Osteoblast (primary cell): ENCODE measurements at places on chromosomes 11 and 22. TPM values are rescaled to one million over a fixed set of nuclear protein-coding genes. Genes with fewer than 3 reads are reported as not detected.

GRCh38 chr11:64865286-64866172, 12.9 kb downstream of the EHD1 start:
- no peaks in the 10 kb centered on the region for H3K27me3 ChIP-seq
- H3K4me3 ChIP-seq = peak overlapping the region; percentile 36
- DNase-seq = no peak
- H3K4me1 ChIP-seq = peaks cover 68% of the 10 kb centered on the region

- no peaks in the 10 kb centered on the region for H3K36me3 ChIP-seq
- no peak overlapping the region for H3K27ac ChIP-seq
- peaks cover 19% of the 10 kb centered on the region for H3K4me1 ChIP-seq
- no peak for DNase-seq
- no peak overlapping the region for H3K4me3 ChIP-seq
Observed at GRCh38 chr11:100561323-100561722, 125.8 kb upstream of the ARHGAP42 start.

SCN3B gene
- under 0.01 TPM in 2 replicates for total RNA-seq

DNA sequence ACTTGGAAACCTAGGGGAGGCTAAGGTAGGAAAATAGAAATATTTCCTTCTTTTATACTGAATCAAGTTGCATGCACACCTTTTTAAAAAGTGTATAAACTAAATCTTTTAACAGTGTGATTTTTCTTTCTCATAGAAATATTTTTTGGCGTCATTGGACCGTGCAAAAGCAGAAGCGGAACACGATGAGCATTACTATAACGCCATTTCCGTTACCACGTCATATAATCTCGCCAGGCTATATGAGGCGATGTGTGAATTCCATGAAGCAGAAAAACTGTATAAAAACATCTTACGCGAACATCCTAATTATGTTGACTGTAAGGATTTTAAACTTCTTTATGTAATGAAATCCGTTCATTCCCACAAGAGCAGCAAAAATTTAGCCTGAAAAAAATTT, 13.4 kb downstream of the CTR9 start:
- H3K27me3 ChIP-seq = no peaks in the 10 kb centered on the region
- H3K4me3 ChIP-seq = no peak overlapping the region
- DNase-seq = no peak
- H3K36me3 ChIP-seq = peaks cover 67% of the 10 kb centered on the region

DNA sequence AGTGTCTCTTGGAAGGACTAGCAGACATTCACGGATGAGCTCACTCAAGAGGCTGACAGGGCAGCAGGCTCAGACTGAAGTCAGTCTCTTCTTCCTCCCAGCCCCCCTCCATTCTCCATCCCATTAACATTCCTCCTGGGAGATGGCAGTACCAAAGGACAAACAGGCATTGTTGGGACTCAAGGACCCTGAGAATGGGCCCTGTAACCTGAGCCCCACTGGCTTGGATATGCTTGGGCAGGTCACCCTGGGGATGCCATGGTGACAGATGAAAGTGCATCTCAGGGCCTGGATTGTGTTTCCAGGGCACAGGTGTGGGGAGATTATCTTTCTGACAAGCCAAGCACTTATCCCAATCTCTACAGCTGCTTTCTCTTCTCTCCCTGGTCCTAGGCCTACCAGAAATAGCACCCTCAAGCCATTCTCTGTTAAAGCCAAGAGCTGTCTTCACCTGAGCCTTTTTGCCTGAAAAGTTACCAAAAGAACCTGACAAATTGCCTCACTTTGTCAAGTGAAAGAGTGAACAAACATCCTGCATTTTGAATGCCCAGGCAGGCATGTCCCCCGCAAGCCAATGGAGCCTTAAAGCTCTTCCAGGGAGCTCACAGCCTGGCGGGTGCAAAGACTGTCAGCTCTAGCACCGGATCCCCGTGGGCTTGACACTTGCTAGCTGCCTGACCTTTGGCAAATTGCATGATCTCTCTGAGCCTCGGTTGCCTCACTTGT, 366.0 kb upstream of the NARS2 start:
- no peaks in the 10 kb centered on the region for H3K36me3 ChIP-seq
- H3K27me3 ChIP-seq = no peaks in the 10 kb centered on the region
- H3K27ac ChIP-seq = no peak overlapping the region
- no peak for DNase-seq

GRCh38 chr11:130528298-130529261, 80.1 kb downstream of the ADAMTS15 start:
- peaks cover 13% of the 10 kb centered on the region for H3K4me1 ChIP-seq
- H3K36me3 ChIP-seq = no peaks in the 10 kb centered on the region

GRCh38 chr11:127130321-127130720, 129.8 kb upstream of the KIRREL3 start:
- no peak for DNase-seq
- no peak overlapping the region for H3K4me3 ChIP-seq
- H3K4me1 ChIP-seq = no peaks in the 10 kb centered on the region
- H3K27ac ChIP-seq = no peak overlapping the region

GRCh38 chr22:27523711-27524110, 277.8 kb downstream of the MN1 start:
- H3K4me3 ChIP-seq = no peak overlapping the region
- no peak overlapping the region for H3K27ac ChIP-seq
- no peaks in the 10 kb centered on the region for H3K4me1 ChIP-seq
- H3K27me3 ChIP-seq = peaks cover 22% of the 10 kb centered on the region
- no peaks in the 10 kb centered on the region for H3K36me3 ChIP-seq

HIPK3 gene
- total RNA-seq = 188 and 195 TPM in 2 replicates

- no peak overlapping the region for H3K27ac ChIP-seq
- H3K4me3 ChIP-seq = no peak overlapping the region
- peaks cover 13% of the 10 kb centered on the region for H3K36me3 ChIP-seq
- no peak for DNase-seq
- no peaks in the 10 kb centered on the region for H3K4me1 ChIP-seq
Observed at GRCh38 chr11:256952-257737, 20.4 kb downstream of the PSMD13 start.

- H3K4me1 ChIP-seq = peaks cover 9% of the 10 kb centered on the region
- H3K36me3 ChIP-seq = no peaks in the 10 kb centered on the region
- H3K4me3 ChIP-seq = no peak overlapping the region
- H3K27ac ChIP-seq = no peak overlapping the region
- no peaks in the 10 kb centered on the region for H3K27me3 ChIP-seq
Observed at GRCh38 chr11:75945947-75946346, 130.9 kb downstream of the UVRAG start.

GRCh38 chr11:114233755-114234154, 62.4 kb upstream of the NNMT start:
- no peak overlapping the region for H3K4me3 ChIP-seq
- no peaks in the 10 kb centered on the region for H3K4me1 ChIP-seq
- H3K27ac ChIP-seq = no peak overlapping the region
- DNase-seq = no peak
- H3K27me3 ChIP-seq = peaks cover 2% of the 10 kb centered on the region

SLC17A6 gene
- total RNA-seq = not detected in 2 replicates

- H3K4me3 ChIP-seq = peak overlapping the region; percentile 84
- DNase-seq = peak; percentile 92
- H3K36me3 ChIP-seq = peaks cover 16% of the 10 kb centered on the region
- no peaks in the 10 kb centered on the region for H3K27me3 ChIP-seq
- no peak overlapping the region for H3K27ac ChIP-seq
Observed at GRCh38 chr22:20957102-20957682, 9.9 kb upstream of the AIFM3 start.

- no peaks in the 10 kb centered on the region for H3K4me1 ChIP-seq
- no peaks in the 10 kb centered on the region for H3K36me3 ChIP-seq
- DNase-seq = peak; percentile 90
- H3K27me3 ChIP-seq = peaks cover 25% of the 10 kb centered on the region
- no peak within 1 kb of the TSS for H3K27ac ChIP-seq
Observed at GRCh38 chr11:2444821-2445745, at the start of gene KCNQ1. Gene KCNQ1, plus strand, starts transcription at chr11:2445008. Its CDS starts 91 bp downstream, at chr11:2445099.

DNA sequence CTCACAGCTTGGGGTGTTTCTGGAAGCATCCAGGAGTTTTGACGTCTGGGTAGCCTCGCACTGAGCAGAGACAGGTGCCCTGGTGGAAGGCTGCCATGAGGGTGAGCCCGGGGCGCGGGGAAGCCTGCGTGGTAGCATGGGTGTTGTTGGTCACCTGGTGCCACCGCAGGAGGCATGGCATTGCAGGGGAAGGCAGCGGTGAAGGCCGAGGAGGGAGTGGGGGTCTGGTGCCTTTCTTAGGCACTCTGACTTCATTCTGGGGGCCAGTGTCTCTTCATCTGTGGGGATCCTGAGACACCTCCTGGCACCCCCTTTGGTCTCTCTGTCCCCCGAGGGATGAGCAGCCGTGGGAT, 271.2 kb downstream of the TBC1D22A start:
- no peak overlapping the region for H3K4me3 ChIP-seq
- peak; percentile 27 for DNase-seq
- H3K27me3 ChIP-seq = no peaks in the 10 kb centered on the region
- H3K36me3 ChIP-seq = no peaks in the 10 kb centered on the region
- no peak overlapping the region for H3K27ac ChIP-seq
- H3K4me1 ChIP-seq = peaks cover 6% of the 10 kb centered on the region

SMIM35 gene
- not detected in 2 replicates for total RNA-seq

- no peaks in the 10 kb centered on the region for H3K27me3 ChIP-seq
- H3K4me3 ChIP-seq = no peak overlapping the region
- peak; percentile 90 for DNase-seq
Observed at GRCh38 chr11:71080239-71081097, 171.9 kb downstream of the SHANK2 start.

- no peak overlapping the region for H3K4me3 ChIP-seq
- no peaks in the 10 kb centered on the region for H3K27me3 ChIP-seq
- peak overlapping the region; percentile 75 for H3K27ac ChIP-seq
Observed at GRCh38 chr22:32752326-32752725, 49.2 kb upstream of the TIMP3 start.

MPST gene
- total RNA-seq = 82.5 and 91.6 TPM in 2 replicates

DNA sequence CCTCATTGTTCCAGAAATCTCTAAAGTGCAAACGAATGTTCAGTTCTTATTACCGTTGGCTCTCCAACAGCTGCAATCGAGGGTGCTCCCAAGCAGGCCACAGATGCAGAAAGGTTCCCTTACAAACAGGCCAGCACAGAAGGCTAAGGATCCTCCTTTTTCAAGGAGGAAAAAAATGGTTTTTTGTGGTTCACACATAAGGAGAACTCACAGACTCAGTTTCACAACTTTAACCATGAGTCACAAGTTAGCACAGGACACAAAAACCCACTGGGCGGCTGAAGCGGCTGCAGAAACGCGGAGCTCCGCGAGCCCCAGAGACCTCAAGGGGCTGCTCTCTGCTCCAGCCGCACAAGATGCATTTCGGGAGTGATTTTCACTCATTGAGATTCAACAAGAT, 98.2 kb upstream of the PRR5 start:
- no peaks in the 10 kb centered on the region for H3K36me3 ChIP-seq
- no peak overlapping the region for H3K27ac ChIP-seq
- no peak overlapping the region for H3K4me3 ChIP-seq
- no peak for DNase-seq

MPEG1 gene
- total RNA-seq = under 0.01 and 0.36 TPM in 2 replicates

DNA sequence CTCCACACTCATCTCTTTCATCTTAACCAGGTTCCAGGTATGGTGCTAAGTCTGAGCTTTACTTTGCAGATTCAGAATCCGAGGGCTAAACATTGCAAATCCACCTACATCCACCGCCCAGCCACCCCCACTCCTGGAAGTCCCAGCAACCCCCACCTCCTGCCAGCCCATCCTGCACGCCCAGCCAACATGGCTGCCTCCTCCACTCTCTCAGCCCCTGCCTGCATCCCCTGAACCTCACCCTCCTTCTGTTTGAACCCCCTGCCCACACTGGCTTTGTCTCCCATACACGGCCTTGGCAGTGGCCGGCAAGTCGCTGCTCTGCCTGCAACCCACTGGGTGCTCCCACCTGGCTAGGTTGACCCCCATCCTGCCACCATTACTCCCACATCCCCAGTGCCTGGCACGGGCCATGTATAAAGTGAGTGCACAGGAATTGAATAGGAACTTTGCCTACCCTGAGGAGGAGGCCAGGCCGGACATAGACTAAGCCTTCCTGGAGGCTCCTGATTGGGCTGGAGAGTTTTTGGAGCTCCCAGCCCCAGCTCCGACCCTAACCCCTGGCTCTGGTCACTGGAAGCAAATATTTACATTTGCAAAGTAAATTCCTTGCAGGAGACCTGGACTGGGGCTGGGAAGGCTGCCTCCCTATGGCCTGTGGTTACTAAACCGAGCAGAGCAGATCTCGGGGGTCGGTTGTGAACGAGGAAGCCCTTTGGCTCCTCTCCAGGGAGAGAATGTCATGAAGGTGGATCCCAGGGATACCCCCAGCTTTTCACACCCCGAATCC, 14.4 kb downstream of the EMID1 start:
- H3K4me1 ChIP-seq = no peaks in the 10 kb centered on the region
- H3K36me3 ChIP-seq = no peaks in the 10 kb centered on the region
- H3K4me3 ChIP-seq = no peak overlapping the region
- peaks cover 24% of the 10 kb centered on the region for H3K27me3 ChIP-seq
- peak; percentile 83 for DNase-seq

DNA sequence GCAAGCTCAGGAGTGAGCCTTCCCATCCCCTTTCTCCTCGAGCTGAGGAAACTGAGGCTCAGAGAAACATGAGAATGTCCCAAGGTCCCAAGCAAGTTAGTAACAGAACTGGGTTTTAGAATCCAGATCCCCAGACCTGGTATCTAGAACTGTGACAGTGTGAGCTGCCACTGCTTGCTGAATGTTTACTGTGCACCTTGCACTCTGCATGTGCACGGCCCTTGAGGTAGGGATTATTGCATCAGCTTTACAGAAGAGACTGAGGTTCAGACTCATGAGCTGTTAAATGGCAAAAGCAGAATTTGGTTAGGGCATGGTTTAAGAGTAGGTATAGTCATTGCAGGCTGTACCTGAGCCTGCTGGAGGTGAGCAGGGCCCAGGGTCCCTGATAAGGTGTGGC, 3.8 kb upstream of the MPPED1 start:
- no peak overlapping the region for H3K4me3 ChIP-seq
- no peak for DNase-seq
- H3K27ac ChIP-seq = no peak overlapping the region
- no peaks in the 10 kb centered on the region for H3K4me1 ChIP-seq
- H3K27me3 ChIP-seq = peaks cover 23% of the 10 kb centered on the region
- no peaks in the 10 kb centered on the region for H3K36me3 ChIP-seq

DNA sequence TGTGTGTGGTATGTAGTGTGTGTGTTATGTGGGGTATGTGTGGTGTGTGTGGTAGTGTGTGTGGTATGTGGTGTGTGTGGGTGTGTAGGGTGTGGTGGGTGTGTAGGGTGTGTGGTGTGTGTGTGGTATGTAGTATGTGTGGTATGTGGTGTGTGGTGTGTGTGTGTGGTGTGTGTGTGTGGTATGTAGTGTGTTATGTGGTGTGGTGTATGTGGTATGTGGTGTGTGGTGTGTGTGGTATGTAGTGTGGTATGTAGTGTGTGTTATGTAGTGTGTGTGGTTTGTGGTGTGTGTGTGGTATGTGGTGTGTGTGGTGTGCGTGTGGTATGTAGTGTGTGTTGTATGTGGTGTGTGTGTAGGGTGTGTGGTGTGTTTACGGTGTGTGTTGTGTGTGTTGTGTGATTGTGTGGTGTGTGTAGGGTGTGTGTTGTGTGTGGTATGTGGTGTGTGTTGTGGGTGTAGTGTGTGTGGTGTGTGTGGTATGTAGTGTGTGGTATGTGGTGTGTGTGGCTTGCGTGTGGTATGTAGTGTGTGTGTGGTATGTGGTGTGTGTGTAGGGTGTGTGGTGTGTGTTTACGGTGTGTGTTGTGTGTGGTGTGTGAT, 4.2 kb upstream of the PPP6R2 start:
- no peaks in the 10 kb centered on the region for H3K27me3 ChIP-seq
- no peak overlapping the region for H3K4me3 ChIP-seq
- peaks cover 5% of the 10 kb centered on the region for H3K4me1 ChIP-seq
- no peak overlapping the region for H3K27ac ChIP-seq
- no peak for DNase-seq

- peak; percentile 86 for DNase-seq
- peaks cover 7% of the 10 kb centered on the region for H3K4me1 ChIP-seq
- no peak overlapping the region for H3K4me3 ChIP-seq
- no peaks in the 10 kb centered on the region for H3K27me3 ChIP-seq
- no peak overlapping the region for H3K27ac ChIP-seq
Observed at GRCh38 chr22:20867179-20868024, 8.6 kb downstream of the SNAP29 start.
